NCI-H510A treated with DMSO at 0.1 percent for 48 hours (cell line): ENCODE measurements at places on chromosomes 16 and 17.

DNA sequence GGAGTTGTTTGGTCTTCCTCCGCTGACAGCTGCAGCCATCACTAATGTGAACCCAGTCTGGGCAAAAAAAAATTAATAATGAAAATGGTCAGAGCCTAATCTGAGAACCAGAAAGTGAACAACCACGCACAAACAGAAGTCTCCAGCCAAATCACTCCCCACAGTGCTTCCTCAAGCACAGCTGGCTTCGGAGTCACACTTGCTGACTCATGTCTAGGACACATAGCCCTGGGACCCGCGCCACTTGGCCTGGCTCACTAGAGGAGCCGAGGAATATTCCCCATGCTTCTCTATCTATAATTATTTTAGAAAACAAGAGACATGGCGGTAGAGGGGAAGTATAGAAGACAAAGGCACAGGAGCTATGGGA, 109.1 kb downstream of the ZFHX3 start:
- no peak for DNase-seq

DNA sequence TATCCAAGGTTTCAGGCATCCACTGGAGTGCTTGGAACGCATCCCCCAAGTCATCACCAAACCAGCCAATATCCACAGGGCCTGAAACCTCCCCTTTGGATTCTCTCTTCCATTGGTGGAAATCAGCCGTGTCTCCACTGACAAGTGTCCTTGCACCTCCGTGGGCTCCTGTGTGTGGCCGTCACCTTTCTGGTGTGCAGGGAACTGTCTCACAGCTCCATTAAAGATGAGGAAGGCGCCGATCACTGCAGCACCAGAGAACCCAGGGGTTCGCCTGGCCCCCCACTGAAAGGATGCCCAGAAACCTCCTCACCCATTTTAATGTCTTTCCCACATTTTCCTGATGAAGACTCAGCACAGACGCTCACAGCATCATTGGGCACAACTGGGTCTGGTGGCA, 17.8 kb upstream of the METRNL start:
- no peak for DNase-seq

DNA sequence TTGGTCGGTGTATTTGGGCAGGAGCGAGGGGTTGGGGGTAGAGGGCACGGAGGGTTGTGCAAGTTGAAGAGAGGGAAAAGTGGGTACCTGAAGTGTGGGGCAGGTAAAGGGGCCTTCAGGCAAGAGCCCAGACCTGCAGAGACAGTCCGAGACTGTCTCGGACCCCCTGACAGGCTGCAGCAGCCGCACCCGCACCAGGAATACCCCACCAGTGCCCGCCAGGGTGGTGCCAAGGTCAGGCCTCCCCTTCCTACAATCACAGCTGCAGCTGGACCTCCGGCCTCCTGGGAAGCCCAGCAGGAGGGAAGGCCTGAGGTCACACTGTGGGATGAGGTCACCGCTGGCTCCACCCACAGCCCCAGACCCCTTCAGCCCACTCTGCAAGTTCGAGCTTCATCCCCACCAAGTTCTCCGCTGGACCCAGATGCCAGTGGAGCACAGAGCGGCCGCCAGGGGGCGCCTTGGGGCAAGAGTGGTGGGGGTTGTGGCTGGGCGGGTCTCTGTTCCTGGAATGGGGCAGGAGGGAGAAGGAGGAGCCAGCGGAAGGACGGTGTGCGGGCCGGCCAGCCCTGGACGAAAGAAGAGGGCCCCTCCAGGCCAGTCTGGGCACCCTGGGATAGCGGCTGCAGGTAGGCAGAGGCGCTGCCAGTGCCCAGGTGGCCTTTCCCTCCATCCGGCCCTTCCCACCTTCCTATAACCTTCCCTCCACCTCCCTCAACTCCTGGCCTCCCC, at the start of gene HSD3B7:
Gene HSD3B7, plus strand, starts transcription at position 539 of the 732 bp plus-strand sequence. CDS start 452 bp downstream, outside the sequence.
- peak; percentile 92 for DNase-seq

DNA sequence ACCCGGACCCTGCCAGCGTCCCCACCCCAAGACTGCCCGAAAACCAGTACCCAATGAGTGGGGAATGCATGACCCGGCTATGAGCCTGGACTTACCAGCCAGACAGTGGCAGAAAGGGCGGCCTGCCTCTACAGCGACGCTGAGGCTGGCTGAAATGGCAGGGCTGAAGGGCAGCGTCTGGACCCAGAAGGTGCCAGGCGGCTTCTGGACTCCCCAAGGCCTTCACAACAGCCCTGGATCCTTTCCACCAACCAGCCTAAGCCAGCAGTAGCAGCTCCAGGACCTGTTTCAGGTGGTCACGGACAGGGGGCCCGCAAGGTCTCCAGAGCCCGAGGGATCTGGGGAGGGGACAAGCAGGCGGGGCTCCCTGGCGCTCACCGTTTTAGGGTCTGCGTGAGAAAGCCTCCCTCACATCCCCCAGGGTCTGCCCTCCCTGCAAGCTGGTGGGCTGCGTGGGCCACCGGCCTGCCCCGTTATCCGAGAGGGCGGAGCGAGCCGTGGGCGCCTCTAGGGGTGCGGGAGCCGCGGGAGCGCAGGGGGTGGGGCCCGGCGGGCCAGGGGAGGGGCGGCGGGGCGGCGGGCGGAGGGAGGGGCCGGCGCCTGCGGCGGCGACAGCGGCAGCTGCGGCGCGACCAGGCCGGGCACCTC, at the start of gene RIPOR1:
Gene RIPOR1, plus strand, starts transcription at position 608 of the 648 bp plus-strand sequence. CDS start 9,618 bp downstream, outside the sequence.
- peak; percentile 11 for DNase-seq

GRCh38 chr16:55323637-55324271, at the start of gene IRX6:
Gene IRX6 (plus strand): TSS chr16:55324203. CDS start chr16:55325092, 889 bp downstream.
- DNase-seq: peak; percentile 24

GRCh38 chr16:86579268-86580062, 1.1 kb downstream of the FOXL1 start:
- DNase-seq: no peak

- DNase-seq: no peak
Measured at GRCh38 chr16:86547286-86547685, 7.7 kb downstream of the MTHFSD start.

DNA sequence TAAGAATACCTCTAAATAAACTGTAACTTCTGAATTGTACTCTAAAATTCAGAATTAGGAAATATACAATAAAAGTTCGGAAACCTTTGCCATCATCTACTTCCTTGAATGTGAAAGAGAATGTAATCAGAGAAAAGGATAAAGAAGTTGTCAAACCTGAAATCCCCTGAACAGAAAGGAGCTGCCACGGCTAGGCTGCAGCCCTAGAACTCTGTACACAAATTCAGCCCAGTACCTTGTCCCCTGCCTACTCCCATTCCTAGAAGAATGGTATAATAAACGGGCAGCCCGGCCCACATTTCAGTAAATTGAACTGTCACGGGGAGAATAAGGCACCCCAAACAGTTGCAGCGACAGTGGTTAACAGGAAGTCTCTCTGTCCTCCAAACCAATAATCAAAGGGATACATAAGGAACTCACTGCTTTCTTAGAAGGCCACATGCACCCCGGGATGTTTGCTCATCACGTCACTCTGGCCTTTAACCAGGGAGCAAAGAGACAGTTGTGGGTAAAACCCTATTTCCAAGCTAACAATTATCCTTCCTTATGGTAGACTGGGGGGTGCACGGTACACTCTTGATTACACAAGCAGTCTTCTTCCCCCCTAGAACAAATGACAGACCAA, 24.3 kb upstream of the RFFL start:
- DNase-seq: peak; percentile 54

GRCh38 chr16:56424404-56424764, 961 bp downstream of the AMFR start:
- no peak for DNase-seq

DNA sequence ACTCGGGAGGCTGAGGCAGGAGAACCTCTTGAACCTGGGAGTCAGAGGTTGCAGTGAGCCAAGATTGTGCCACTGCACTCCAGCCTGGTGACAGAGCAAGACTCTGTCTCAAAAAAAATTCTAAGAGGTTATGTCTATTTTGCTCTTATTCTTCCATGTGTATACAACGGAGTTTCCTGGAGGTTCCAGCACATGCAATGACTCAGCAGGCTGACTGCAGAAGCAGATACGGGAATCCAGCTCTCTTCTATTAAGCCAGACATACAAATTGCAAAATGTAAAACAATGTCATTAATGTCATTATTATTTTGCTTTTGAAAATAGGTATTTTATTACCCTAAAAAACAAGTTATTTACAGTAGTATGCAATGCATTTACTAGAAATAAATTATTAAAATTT, 18.4 kb downstream of the MIEF2 start:
- no peak for DNase-seq

- DNase-seq: no peak
Measured at GRCh38 chr17:46092991-46093390, 93.9 kb downstream of the STH start.

- no peak for DNase-seq
Measured at GRCh38 chr17:2068519-2069051, 13.7 kb downstream of the HIC1 start.

DNA sequence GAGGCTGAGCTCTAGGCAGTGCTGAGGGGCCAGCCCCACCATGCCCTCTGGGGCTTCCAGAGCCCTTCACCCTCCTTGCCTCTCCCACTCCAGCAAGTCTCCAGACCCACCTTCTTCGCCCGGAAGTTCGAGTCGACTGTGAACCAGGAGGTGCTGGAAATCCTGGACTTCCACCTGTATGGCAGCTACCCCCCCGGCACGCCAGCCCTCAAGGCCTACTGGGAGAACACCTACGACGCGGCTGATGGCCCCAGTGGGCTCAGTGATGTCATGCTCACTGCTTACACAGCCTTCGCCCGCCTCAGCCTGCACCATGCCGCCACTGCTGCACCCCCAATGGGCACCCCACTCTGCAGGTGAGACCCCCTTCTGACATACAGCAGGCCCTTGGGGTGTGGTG, 10.5 kb downstream of the XYLT2 start:
- no peak for DNase-seq

DNA sequence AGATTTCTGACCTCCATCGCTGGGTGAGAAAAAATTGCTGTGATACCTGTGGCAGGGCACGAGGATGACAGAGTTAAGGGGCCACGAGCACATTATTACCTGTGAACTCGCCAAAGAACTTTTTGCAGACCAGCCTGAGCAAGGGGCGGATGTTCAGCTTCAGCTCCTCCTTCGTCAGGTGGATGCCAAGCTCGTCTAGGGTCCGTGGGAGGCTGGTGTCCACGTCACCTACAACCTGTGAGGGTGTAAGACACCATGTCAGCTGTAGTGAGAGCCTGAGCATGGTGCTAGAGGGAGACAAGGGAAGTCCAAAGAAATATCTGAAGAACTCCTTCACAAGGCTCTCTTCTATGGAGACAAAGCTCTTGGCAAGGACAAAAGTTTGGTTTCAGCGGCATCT, 17.1 kb downstream of the HIGD1B start:
- no peak for DNase-seq

GRCh38 chr17:34601416-34601815, 22.0 kb downstream of the TMEM132E start:
- no peak for DNase-seq

GRCh38 chr16:11698271-11698689, 30.0 kb downstream of the SNN start:
- no peak for DNase-seq

- no peak for DNase-seq
Measured at GRCh38 chr17:41140360-41141131, at the start of gene KRTAP4-6. Gene KRTAP4-6 (minus strand): TSS chr17:41140544. CDS start chr17:41140487, 57 bp downstream.

GRCh38 chr17:17921192-17922069, 50.8 kb downstream of the TOM1L2 start:
- DNase-seq: peak; percentile 61

GRCh38 chr16:28482026-28482425, 9.8 kb downstream of the CLN3 start:
- DNase-seq: no peak

DNA sequence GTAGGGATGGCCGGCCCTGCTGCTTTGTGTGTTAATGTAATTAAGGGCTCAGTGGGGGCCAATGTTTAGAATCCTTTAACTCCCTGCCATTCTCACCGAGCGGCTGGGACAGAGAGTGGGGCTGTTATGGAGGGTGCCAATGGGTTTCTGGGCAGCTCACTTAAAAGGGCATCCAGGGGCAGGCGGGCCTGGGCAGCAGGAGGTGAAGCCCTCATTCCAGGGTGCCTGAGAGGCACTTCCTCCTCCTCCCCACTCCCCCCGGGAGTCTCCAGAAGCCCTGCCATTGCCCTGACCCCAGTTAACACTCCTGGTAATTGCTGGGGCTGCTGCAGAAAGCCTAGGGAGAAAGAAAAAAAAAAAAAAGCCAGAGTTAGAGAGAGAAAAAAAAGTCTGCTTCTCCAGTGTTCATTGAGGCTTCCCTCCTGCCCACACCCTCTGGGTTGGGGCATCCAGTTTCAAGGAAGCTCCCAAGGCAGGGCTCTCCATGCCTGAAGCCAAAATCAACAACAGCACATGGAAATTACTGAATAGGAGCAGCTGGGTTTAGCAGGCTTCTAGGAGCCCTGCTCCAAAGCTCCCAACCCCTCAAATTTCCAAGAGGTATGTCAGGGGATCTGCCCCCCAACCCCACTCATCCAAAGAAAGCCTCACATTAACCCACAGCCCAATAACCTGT, 28.0 kb downstream of the CUEDC1 start:
- peak; percentile 75 for DNase-seq

- no peak for DNase-seq
Measured at GRCh38 chr17:4221899-4222659, 41.7 kb downstream of the ANKFY1 start.

DNA sequence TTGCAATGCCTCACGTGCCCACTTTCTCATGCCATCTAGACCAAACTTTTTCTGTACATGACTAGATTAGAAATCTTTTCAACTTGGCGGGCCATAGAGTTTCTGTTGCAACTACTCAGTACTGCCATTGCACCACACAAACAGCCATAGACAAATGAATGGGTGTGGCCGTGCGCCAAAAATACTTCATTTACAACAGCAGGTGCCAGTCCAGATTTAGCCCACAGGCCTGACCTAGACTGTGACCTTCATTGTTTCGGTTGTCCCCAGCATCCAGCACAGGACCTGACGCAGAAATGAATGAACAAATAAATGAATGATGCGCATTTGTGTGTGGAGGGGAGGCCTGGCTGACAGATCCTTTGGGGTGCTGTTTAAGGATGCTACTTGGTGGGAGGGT, 14.3 kb upstream of the PDK2 start:
- DNase-seq: no peak

- no peak for DNase-seq
Measured at GRCh38 chr17:2207815-2208515, 95.6 kb downstream of the SMG6 start.

DNA sequence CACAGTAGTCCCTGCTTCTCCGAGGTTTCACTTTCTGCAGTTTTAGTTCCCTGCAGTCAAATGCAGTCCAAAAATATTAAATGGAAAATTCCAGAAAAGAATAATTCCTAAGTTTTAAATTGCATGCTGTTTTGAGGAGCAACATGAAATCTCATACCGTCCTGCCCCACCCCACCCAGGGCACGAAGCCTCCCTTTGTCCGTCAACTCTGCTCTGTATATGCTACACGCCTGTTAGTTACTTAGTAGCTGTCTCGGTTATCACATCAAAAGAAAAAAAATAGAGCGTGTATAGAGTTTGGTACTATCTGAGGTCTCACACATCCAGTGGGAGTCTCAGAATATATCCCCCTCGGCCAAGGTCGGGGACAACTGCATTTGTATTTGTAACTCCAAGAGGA, 129.4 kb upstream of the NOL11 start:
- DNase-seq: no peak

GRCh38 chr17:35900708-35901480, 20.7 kb upstream of the CCL5 start:
- no peak for DNase-seq

DNA sequence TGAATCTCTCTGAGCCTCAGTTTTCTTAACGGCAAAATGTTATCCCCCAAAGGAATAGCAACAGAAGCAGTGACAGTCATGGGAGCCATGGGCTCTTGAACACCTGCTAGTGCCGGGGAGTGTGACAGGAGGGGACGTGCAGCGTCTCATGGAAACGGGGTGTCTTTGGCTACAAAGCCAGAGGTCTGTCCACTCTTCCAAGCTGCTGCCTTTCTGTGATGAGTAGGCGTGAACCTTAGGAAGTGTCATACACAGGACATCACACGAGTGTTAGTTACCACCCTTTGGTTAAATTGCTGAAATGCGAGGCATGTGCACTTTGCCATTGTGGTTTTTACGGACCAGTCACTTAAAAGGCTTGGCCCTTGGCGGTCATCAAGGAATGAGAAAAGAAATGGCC, 93.4 kb downstream of the IRF8 start:
- no peak for DNase-seq
